Naive B cell (primary cell): ENCODE measurements at places on chromosomes 13 and 19. TPM values are rescaled to one million over a fixed set of nuclear protein-coding genes. Genes with fewer than 3 reads are reported as not detected.

Gene ARHGEF7
- 18.8 TPM for polyA plus RNA-seq

DNA sequence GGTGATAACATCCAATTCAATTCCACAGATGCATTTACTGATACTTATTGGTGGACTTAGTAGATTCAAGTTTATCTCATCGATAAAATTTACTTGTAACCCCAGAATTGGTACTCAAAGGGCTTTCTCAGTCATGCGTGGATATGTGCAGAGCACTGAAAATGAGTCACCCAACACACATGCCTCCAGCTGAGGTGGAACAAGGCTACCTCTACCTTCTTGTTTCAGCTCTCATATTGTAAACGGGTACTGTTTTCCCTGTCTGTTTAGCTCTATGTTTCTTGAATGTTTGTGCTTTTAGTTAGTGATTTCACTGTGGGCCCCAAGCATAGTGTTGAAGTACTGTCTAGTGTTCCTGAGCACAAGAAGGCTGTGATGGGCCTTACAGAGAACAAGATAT is 1.5 kb downstream of the LRRC63 start:
- peaks cover 9% of the 10 kb centered on the region for H3K36me3 ChIP-seq
- peak overlapping the region; percentile 1 for H3K4me3 ChIP-seq
- peaks cover 12% of the 10 kb centered on the region for H3K4me1 ChIP-seq
- DNase-seq, result no peak

- no peaks in the 10 kb centered on the region for H3K27me3 ChIP-seq
- peak overlapping the region; percentile 60 for H3K4me3 ChIP-seq
- no peaks in the 10 kb centered on the region for H3K36me3 ChIP-seq
- H3K27ac ChIP-seq, result peak overlapping the region; percentile 60
- no peak for DNase-seq
These were observed 65.8 kb downstream of the LRCH1 start for GRCh38 chr13:46618694-46619254.

- peaks cover under 1% of the 10 kb centered on the region for H3K4me1 ChIP-seq
- H3K27me3 ChIP-seq, result no peaks in the 10 kb centered on the region
- no peak overlapping the region for H3K4me3 ChIP-seq
- H3K27ac ChIP-seq, result peak overlapping the region; percentile 42
These were observed 11.1 kb downstream of the FTL start for GRCh38 chr19:48975947-48976847.

- no peak overlapping the region for H3K27ac ChIP-seq
- no peak overlapping the region for H3K4me3 ChIP-seq
- no peaks in the 10 kb centered on the region for H3K36me3 ChIP-seq
- DNase-seq, result no peak
These were observed 399.1 kb upstream of the GPC6 start for GRCh38 chr13:92827503-92827902.
